Stimulated activated CD8-positive, alpha-beta memory T cell treated with anti-CD3 and anti-CD28 coated beads, Interleukin-15, amount 100 ng/mL, for 4 hours (primary cell): ENCODE measurements at places on chromosomes 6 and 20.

GRCh38 chr20:10412591-10413408, 21.2 kb downstream of the MKKS start:
- DNase-seq = no peak

DNA sequence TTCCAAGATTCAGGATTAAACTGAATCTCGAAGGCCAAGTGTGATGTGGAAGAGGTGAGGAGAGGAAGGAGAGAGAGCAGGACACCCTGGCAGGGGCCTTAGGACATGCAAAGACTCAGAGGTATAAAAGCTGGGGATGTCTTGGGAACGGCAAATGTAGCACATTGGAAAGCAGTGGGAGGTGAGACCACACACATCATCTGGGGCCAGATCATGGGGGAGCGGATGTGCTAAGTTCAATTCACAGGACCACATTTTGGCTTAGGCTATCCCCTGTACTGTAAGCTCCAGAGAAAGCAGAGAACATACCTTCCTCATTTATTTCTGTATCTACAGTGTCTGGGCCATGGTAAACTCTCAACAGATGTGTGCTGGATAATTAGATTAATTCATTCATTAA, 59.5 kb upstream of the MBOAT1 start:
- DNase-seq = no peak

- no peak for DNase-seq
Measured at GRCh38 chr20:19212821-19213502, 520 bp downstream of the SLC24A3 start.

DNA sequence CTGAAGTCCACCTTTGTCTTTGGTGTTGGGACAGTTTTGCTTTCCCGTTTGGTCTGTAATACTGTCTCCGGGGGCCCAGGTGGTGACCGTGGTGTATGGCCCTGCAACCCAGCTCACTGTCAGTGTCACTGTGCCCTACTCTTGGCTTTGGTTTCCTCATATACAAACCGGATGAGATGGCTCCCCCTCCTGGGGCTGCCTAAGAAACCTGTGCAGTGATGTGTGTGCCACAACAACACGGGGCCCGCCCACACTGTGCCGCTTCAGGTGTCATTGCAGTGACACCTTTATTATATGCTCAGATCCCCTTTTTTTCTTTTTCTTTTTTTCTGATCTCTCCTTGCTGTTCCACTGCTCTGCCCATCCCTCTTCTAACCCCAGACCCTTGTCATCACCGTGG, 73.9 kb downstream of the RAMACL start:
- DNase-seq = no peak

DNA sequence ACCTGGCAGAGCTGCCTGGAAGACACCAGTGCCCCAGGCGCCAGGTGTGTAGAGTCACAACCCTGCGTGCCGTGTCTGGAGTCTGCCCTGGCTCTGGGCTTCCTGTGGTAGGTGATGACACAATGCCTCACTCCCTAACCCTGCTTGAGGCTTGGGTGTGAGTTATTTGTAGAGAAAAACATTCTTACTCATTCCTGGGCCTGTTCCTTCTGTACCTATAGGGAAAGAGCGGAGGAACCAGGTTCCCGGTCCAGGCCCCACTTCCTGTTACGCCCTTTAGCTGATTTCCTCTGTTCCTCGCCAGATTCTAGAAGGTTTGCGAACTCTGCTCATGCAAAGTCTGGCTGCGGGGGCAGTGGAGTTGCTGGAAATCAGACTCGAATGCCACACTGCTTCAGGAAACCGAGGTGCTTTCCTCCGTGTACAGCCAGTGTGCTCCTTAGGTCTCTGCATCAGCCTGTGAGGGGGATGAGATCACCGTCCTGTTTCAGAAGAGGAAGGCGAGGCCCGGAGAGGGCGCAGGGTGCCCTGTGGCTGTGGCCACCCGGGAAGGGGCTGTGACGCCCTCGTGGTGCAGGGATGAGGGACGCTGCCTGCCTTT, 67.1 kb upstream of the DUSP22 start:
- peak; percentile 46 for DNase-seq

- DNase-seq = no peak
Measured at GRCh38 chr6:47631797-47632196, 66.6 kb upstream of the ADGRF4 start.

DNA sequence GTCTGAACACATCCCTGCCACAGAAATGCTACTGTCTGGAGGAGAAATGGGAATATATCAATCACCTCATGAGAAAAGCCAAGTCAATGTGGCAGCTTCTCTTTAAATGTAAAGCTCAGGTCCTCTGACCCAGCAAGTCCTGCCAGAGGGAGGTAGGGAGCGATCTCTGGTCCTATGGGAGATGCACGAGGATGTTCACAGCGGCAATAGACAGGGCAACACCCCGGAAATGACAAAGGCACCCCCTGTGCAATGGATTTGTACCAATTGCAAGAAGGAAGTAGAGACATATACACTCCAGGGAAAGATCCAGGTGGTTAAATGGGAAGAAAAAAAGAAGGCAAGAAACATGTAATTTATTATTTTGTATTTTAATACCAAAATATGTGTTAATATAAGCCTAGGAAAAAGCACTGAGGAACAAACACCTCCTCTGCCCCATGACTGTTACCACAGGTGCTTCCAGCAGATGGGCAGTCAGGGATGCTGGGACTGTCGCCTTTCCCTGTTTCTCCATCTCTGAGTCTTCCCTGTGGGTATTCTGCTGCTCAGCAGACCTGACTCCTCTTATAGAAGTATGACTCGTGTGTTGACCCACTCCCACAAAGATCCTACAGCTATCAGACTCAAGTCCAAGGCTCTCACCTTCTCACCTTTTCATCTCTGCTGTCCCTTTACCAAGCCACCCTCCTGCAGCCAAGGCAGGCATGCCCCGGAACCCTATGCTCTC, 20.8 kb downstream of the ATP9A start:
- DNase-seq = no peak

DNA sequence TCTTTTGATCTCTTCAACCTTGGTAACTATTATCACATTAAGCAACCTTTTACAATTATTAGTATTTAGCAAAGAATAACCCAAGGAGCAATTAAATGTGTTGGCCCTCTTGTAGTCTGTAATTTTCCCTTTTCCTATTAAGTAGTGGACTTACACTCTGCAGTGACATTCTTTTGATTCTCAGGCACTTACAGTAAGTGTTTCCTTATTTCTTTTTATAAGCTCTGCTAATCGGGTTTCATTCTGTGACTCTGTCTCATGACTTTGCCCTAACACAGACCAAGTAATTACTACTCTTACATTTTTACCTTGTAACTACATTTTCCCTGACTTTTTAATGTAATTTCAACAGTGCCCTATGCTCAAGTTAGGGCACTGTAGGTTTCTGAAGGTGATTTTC, 104.0 kb upstream of the EPHA7 start:
- no peak for DNase-seq

- no peak for DNase-seq
Measured at GRCh38 chr6:140817176-140817575, 1315.5 kb upstream of the GJE1 start.

DNA sequence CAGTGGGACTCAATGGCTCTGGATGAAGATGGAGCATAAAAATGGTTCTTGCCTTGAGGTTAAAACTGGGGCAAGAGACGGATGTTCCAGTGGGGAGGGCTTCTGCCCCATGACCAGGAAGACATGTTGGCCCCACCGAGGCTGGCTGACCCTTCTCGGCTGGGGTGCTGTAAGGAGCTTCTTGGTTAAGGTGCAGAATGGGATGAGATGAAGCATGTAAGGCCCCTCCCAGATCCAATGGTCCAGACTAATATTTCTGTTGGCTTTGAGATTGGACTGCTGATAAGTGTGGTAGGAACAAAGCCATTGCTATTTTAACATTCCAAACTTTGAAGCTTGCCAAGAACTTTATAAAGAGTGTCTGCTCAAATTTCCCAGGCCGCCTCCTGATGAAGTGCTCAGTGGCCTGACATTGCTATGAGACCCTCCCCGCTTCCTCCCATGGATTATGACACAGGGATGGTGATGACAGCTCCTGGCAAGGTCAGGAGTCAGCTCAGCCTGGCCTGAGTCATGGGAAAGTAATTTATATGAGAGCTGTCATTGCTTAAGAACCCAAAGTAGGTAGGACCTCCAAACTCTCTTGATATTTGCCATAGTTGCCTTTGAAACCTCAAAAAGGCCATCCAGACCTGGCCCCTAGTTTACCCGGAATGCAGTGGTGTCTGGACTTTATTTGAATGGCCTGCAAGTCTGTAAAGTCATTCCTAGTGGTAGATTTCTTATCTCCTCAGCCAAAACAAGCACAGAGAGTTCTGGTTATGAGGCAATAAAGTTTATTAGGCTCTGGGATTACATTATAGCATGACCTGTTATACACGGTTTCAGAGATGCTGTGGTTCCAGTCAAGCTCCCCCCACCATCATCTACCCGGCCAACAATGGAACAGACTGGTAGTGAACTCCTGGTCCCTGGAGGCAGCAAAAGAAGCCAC, 55.2 kb downstream of the TGM2 start:
- DNase-seq = no peak

DNA sequence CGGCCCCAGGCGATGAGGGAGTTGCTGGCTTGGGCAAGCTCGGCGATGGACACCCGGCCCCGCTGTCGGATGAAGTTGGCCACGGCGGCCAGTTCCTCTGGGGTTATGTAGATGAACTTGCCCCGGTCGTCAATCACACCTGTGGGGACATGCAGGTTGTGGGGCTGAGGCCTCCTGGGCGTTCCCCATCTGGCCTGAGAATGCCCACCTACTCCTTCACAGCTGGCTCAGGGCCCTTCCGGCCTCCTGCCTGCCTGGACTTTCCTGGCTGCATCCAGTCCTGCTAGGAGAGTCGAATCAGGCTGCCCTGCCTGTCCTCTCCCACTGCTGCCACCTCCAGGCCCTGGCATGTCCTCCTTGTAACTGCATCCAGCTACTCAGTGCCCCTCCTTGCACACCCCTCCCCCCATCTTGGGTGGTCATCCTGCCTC, 13.8 kb downstream of the DDRGK1 start:
- DNase-seq = no peak

DNA sequence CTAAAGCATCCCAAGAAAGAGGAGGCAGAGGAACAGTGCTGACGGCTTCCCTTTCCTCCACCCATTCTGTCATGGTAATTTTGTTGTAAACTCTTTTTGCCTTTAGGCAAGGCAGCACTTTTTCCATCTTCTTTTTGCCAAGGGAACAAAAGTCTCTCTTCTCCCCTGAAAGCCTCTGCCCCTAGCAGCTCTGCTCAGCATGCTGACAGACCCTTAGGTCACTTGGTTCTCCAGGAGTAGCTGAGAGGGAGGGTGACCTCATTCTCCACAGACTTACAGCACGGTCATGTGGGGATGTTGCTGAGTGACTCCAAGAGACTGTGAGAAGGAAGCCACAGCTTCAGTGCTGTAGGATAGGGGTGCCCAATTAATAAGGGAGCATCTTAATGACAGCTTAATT, 81.1 kb upstream of the RALGAPA2 start:
- no peak for DNase-seq

GRCh38 chr20:52150440-52151258, 40.9 kb downstream of the ZFP64 start:
- no peak for DNase-seq

- no peak for DNase-seq
Measured at GRCh38 chr6:48915591-48915990, 547.5 kb downstream of the MMUT start.

- no peak for DNase-seq
Measured at GRCh38 chr6:29943053-29943966, 978 bp downstream of the HLA-A start.

GRCh38 chr6:35007016-35007415, 118.0 kb downstream of the ANKS1A start:
- no peak for DNase-seq

DNA sequence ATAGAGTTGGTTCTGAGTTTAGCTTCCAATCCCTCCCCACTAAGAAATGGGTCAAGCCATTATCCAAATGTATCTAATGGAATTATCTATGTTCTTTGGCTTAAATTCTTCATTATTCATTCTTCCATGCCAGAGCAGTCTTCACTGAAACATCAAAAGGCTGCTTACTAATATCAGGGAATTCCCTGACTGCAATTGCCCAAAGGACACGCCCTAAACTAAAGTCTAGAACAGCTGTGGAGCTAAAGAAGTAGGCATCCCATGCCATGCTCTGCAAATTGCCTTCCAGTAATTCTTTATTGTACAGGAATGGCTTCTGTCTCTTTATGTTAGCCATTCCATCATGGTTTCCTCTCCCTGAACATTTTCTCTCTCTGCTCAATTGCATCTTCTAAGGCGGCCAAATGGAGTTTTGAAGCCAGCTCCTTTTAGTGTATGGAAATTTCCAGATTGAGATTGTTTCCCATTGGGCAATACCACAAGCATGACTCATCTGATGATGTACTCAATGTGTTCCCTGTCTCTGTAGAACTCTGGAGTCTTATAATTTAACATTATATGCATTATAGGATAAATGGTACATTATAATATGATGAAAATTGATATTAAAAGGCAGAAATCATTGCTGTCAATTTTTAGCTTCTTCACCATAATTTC, 28.8 kb upstream of the TSHZ2 start:
- no peak for DNase-seq

GRCh38 chr20:46268131-46268614, 40.1 kb downstream of the CDH22 start:
- DNase-seq = no peak

- DNase-seq = no peak
Measured at GRCh38 chr6:121506761-121507754, 71.6 kb downstream of the GJA1 start.

GRCh38 chr6:32937230-32937633, 3.6 kb downstream of the HLA-DMB start:
- DNase-seq = no peak

DNA sequence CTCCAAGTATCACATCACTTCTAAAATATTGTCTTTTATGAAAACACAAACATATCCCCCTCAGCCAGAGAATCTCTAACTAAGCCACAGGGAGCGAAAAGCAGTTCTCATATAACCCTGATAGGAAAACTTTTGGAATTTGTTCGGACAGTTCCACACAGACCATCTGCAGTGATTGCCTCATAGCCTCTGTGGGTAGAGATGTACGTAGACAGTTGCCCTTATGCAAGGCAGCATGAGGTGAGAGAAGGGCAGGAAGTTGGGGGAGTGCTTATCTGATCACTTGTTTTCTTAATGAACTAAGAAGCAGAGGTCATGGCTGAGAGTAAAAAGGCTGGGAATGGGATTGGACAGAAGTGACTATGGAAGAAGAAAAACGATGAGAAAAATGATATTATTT, 39.6 kb downstream of the SLC23A2 start:
- no peak for DNase-seq

DNA sequence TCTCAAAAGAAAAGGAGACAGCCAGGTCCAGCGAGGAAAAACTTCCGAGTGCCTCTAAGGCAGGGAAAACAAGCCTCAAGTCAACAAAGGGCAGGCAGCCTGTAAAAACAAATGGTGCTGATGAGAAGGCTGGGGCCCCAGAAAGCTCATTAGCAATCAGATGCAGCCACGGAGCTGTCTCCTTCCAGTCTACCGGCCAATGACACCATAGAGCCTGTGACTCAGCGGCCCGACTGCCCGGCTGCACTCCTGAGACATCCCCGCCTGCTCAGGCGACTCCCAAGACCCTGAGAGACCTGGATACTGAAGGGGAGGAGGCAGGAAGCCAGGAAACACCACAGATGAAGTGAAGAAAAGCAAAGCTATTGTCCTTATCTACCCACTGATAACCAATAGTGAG, 120.1 kb upstream of the HDDC2 start:
- DNase-seq = no peak
